Activated naive CD4-positive, alpha-beta T cell treated with anti-CD3 and anti-CD28 coated beads for 36 hours (primary cell): ENCODE measurements at places on chromosomes 11 and 22. TPM values are rescaled to one million over a fixed set of nuclear protein-coding genes. Genes with fewer than 3 reads are reported as not detected.

- peak; percentile 31 for DNase-seq
- H3K4me3 ChIP-seq, result no peak overlapping the region
- H3K4me1 ChIP-seq, result peaks cover 60% of the 10 kb centered on the region
- no peak overlapping the region for H3K27ac ChIP-seq
- no peaks in the 10 kb centered on the region for H3K27me3 ChIP-seq
Observed at GRCh38 chr11:117827521-117828511, 3.3 kb upstream of the FXYD2 start.

DNA sequence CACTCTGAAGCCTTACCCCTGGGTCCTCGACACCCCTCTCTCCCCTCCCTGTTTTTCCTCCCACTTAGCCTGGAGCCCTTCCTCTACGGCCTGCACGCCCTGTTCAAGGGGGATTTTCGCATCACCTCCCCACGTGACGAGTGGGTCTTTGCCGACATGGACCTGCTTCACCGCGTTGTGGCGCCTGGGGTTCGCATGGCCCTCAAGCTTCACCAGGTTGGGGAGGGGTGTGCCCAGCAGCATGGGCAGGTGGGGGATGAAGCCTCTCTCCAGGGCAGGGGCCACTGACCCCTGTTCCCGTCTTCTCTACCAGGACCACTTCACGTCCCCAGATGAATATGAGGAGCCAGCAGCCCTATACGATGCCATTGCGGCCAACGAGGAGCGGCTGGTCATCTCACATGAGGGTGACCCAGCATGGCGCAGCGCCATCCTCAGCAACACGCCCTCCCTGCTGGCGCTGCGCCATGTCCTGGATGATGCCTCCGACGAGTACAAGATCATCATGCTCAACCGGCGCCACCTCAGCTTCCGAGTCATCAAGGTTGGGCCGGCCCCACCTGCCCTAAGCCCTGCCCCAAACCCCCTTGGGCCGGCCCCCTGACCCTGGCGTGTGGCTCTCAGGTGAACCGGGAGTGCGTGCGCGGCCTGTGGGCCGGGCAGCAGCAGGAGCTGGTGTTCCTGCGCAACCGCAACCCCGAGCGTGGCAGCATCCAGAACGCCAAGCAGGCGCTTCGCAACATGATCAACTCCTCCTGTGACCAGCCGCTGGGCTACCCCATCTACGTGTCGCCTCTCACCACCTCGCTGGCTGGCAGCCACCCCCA is 2.8 kb upstream of the SIPA1 start:
- no peak for DNase-seq
- no peak overlapping the region for H3K4me3 ChIP-seq
- H3K27ac ChIP-seq, result no peak overlapping the region

DNA sequence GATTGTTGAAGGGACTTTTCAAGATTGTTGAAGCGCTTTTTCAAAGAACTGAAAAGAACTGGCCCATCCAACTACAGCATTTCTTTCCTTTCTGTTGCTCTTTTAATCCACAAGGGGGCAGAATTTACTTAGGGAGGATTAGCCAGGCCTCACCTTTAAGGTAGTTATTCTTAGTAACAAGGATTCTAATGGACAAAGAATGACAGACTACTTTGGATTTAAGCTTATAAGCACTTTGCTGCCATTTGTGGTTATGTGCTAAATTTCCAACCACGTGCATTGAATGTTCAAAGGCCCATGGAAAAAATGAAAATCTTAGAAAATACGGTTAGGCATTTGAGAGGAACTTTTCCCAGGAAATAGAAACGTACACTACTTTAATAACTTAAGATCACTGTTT is 49.5 kb upstream of the HSPA8 start:
- no peak overlapping the region for H3K27ac ChIP-seq
- no peak overlapping the region for H3K4me3 ChIP-seq
- no peaks in the 10 kb centered on the region for H3K27me3 ChIP-seq
- H3K4me1 ChIP-seq, result peaks cover 4% of the 10 kb centered on the region
- DNase-seq, result no peak

DNA sequence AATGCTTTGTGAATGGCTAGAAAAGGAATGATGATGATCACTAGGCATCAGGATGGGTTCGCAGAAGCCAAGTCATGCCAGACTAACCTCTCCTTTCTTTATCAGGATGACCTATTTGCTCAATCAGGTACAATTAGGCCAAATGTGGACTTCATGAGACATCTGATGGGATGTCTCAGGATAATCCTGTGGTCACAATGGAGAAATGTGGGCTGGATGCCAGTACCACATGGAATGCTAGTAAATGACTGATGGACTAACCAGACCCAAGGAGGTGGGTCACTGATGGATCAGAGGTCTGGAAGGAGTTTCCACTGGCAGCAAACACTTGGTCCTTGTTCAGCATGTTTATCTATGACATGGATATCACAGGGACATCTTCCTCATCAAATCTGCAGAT is 94.8 kb upstream of the PHOX2A start:
- H3K4me3 ChIP-seq, result no peak overlapping the region
- peaks cover 5% of the 10 kb centered on the region for H3K36me3 ChIP-seq
- DNase-seq, result no peak
- H3K27me3 ChIP-seq, result no peaks in the 10 kb centered on the region

- peaks cover 19% of the 10 kb centered on the region for H3K4me1 ChIP-seq
- DNase-seq, result no peak
- no peaks in the 10 kb centered on the region for H3K27me3 ChIP-seq
Observed at GRCh38 chr22:46595545-46595944, 24.6 kb upstream of the GRAMD4 start.

GRCh38 chr22:29795663-29796062 is 28.5 kb downstream of the UQCR10 start:
- no peaks in the 10 kb centered on the region for H3K27me3 ChIP-seq
- H3K36me3 ChIP-seq, result peaks cover 22% of the 10 kb centered on the region
- no peak overlapping the region for H3K27ac ChIP-seq
- DNase-seq, result no peak
- no peaks in the 10 kb centered on the region for H3K4me1 ChIP-seq

- H3K27me3 ChIP-seq, result no peaks in the 10 kb centered on the region
- H3K4me1 ChIP-seq, result peaks cover 3% of the 10 kb centered on the region
- no peak overlapping the region for H3K4me3 ChIP-seq
- H3K27ac ChIP-seq, result no peak overlapping the region
- no peak for DNase-seq
Observed at GRCh38 chr22:39818094-39818493, 75.5 kb downstream of the ENTHD1 start.

DNA sequence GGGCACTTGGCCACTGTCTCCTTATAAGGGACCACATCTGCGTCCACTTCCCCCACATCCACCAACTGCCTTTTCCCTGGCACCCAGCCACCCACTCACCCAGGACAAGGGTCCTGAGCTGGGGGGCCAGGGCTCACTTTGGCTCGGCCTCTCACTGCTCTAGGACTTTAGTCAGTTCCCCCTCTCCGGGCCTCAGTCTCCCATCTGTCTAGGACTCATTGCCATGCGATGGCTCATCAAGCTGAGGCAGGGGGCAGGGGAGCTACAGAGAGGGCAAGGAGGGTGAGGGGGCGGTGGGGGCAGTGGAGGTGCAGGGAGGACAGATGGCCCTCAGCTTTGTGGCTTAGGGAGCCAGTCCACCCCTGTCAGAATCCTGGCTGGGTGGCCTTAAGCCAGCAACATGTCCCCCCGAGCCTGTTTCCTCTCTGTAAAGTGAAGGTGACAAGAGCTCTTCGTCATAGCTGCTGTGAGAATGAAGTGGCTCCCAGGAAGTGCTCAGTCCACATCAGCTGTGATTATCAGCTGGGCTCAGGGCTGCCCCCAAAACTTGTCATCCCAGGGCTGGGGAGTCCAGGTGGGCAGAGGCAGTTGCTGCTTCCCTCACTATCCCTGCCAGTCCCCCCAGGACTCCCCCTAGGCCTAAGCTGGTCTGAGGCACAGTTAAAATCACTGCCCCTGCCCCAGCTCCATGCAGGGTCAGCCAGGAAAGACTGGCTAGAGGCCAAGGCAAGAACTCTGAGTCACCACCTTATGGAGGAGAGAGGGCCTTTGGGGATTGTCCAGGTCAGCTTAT is 14.9 kb downstream of the RAC2 start:
- peak overlapping the region; percentile 98 for H3K27ac ChIP-seq
- peaks cover 85% of the 10 kb centered on the region for H3K36me3 ChIP-seq

DNA sequence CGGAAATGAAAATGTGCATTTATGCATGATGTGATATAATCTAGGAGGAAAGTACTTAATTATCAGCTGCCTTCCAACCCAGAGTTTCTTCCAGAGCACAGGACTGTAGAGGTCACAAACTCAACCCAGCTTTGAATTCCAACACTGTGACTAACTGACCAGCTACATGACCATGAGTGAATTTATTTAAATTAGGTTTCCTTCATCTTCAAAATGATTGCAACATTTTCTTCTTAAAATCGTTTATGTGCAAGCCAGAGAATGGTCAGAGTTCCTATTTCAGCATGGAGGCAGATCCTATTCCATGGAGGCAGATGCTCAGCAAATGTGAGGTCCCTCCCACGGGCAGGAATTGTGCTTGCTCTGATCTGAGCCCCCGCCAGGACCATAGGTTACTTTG is 42.4 kb downstream of the OSBP start:
- H3K4me1 ChIP-seq, result no peaks in the 10 kb centered on the region
- H3K36me3 ChIP-seq, result peaks cover 19% of the 10 kb centered on the region
- H3K27ac ChIP-seq, result peak overlapping the region; percentile 61
- DNase-seq, result no peak
- no peak overlapping the region for H3K4me3 ChIP-seq
- H3K27me3 ChIP-seq, result no peaks in the 10 kb centered on the region

- H3K27ac ChIP-seq, result peak overlapping the region; percentile 79
- peak overlapping the region; percentile 78 for H3K4me3 ChIP-seq
- H3K27me3 ChIP-seq, result no peaks in the 10 kb centered on the region
- peaks cover 23% of the 10 kb centered on the region for H3K36me3 ChIP-seq
- peaks cover 48% of the 10 kb centered on the region for H3K4me1 ChIP-seq
Observed at GRCh38 chr22:31488988-31489617, 539 bp downstream of the EIF4ENIF1 start.

DNA sequence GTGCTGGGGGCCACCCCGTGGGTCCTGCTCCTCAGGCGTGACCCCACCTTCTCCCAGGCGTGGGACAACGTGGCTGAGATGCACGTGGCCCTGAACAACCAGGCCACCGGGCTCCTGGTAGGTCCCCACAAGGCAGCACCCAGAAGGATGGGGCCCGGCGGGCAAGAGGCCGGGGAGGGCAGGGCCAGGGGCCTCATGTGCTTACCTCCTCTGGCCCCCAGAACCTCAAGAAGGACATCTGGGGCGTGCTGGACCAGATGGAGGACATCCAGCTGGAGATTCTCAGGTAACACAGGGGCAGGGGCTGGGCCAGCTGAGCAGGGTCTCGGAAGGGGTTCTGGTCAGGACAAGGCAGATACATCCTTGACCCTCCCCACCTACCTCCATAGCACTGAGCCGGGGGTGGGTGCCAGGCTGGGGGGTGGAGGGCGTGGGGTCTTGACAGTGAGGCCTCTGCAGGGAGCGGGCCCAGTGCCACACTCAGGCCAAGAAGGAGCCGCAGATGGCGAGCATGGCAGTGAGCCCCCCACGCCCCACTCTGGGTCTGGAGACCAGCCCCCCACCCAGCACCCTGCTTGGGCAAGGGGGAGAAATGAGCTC is 186.3 kb downstream of the IGLL1 start:
- H3K27me3 ChIP-seq, result no peaks in the 10 kb centered on the region
- no peak for DNase-seq
- H3K36me3 ChIP-seq, result no peaks in the 10 kb centered on the region
- no peak overlapping the region for H3K4me3 ChIP-seq

- peaks cover 16% of the 10 kb centered on the region for H3K4me1 ChIP-seq
- H3K27me3 ChIP-seq, result no peaks in the 10 kb centered on the region
- no peak overlapping the region for H3K27ac ChIP-seq
- peak; percentile 55 for DNase-seq
Observed at GRCh38 chr11:118202599-118203422, 22.0 kb downstream of the JAML start.

- H3K4me1 ChIP-seq, result no peaks in the 10 kb centered on the region
- no peak overlapping the region for H3K4me3 ChIP-seq
- no peak for DNase-seq
- no peaks in the 10 kb centered on the region for H3K27me3 ChIP-seq
Observed at GRCh38 chr22:47380692-47381091, 618.2 kb downstream of the TBC1D22A start.

- H3K27ac ChIP-seq, result no peak overlapping the region
- no peaks in the 10 kb centered on the region for H3K36me3 ChIP-seq
- no peak overlapping the region for H3K4me3 ChIP-seq
- peaks cover 46% of the 10 kb centered on the region for H3K27me3 ChIP-seq
Observed at GRCh38 chr11:118151431-118151830, 1.2 kb downstream of the SCN4B start.

DNA sequence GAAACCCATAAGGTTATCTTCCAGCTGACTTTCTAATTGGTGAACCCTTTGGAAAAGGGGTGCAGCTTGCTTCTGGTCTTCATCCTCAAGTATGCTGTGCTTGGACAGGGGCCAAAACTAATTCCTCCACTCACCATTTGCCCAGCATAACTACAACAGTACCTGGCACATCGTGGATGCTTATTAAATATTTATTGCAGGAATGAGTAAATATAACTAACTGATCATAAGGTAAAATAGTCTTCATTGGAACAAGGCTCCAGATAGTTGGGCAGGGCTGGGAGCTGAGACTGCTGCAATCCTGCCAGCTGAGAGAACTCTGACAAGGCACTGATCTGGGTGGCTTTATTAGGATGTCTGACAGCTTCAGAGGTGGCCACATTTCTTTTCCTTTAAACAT is 2.4 kb upstream of the SIDT2 start:
- H3K27me3 ChIP-seq, result no peaks in the 10 kb centered on the region
- H3K4me3 ChIP-seq, result no peak overlapping the region
- DNase-seq, result no peak
- H3K4me1 ChIP-seq, result peaks cover 34% of the 10 kb centered on the region

GRCh38 chr11:130472434-130472961 is 24.1 kb downstream of the ADAMTS15 start:
- H3K27me3 ChIP-seq, result no peaks in the 10 kb centered on the region
- no peaks in the 10 kb centered on the region for H3K4me1 ChIP-seq
- no peak overlapping the region for H3K4me3 ChIP-seq

DNA sequence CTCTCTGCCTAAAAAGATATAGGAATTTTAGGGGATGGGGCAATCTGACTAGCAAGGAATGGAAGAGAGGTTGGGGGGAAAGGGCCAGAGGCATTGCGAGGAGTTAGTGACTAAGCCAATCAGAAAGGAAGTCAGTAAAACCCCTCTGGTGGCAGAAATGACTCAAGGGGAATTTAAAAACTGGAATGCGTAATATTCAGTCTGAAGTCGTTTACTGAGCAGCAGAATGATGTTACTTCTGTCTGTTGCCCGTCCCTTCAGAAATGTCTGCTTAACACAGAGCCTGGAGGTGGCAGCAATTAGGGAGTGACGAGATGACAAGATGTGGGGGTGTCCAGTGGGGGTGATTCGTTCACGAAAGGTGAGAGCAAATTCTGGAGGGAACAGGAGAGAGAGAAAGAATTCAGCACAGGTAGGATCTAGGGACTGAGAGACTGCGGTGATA is 107.7 kb upstream of the CLMP start:
- H3K36me3 ChIP-seq, result no peaks in the 10 kb centered on the region
- peak overlapping the region; percentile 90 for H3K27ac ChIP-seq
- peak overlapping the region; percentile 72 for H3K4me3 ChIP-seq
- peaks cover 6% of the 10 kb centered on the region for H3K27me3 ChIP-seq

The GALNT18 gene
- 4.7 TPM for total RNA-seq

The OMP gene
- not detected for total RNA-seq

The TBX10 gene
- total RNA-seq, result not detected

The NDUFV1 gene
- total RNA-seq, result 347 TPM

The INPP5J gene
- total RNA-seq, result 0.12 TPM

The C11orf87 gene
- not detected for total RNA-seq

The MOB2 gene
- 14.1 TPM for total RNA-seq
